NB4 (cell line): ENCODE measurements at places on chromosomes 5 and 9.

DNA sequence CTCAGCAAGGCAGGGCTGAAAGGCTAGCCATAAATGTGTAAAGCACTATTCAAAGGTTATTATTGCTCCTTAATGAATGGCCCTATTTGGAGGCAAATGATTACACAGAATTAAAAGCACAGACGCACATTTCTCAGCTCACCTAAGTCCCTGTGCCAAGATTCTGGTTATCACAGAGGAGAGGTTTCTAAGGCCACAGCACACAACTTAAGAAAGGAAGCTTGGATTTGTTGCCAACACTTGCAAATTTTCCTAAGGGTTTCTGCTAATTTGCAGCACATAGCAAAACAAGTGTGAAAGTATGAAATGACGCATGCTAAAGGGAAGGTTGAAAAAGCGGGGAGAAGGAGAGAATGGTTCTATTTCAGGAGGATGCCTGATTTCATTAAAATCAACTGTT is 834.1 kb upstream of the C9orf72 start:
- no peak for DNase-seq

DNA sequence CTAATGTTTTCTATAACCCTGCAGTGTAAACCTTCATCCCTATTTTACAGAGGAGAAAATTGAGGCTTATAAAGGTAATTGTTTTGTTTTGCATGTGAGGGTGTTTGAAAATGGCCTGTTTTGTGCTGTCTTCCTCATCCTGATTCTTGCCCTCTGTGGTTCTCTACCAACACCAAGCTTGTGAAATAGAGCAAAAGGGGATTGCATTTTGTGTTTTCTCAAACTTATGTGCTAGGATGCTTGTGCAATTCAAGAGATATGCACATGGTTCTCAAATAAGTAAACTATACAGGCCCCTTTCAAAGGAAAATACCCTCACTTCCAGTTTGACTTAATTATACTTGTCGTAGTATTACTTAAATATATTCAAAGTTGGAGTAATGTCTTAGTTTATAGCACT is 17.2 kb downstream of the PAM start:
- DNase-seq, result no peak

DNA sequence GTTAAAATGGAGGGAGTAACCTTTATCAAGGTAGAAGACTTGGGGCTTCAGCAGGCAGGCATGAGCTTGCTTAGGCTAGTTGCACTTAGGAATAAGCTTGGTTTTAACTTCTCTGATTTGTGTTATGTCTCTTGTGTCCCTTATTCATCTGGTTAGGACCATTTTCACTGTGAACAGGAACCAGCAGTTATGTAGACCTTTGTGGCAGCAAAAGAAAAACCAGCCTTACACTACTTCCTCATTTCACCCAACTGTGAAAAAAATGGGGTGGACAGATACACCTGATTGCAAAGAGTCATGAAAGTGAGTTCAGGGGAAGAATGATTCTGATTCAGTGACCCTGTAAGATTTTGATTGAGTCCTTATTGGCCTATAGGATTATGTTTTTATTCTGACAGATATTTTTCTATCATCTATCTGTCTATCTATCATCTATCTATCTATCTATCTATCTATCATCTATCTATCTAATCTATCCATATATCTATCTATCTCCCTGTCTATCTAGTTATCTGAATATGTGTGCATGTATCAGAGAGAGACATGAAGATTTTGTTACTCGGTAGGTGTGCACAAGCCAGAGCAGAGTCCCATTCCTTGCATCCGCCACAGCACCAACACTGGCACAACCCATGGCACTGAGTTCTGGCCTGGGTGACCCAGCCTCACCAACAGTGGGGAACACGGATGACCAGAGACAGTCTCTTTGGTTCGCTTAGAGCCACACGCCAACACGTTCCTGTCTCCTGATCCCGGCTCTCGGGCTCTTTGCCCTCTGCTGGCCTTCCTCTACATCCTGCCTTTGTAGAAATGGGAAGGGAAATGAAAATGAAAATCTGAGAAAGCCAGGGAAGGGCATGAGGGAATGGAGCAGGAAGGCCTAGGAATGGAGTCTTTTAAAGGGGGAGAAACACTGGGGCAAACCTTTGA is 1.3 kb upstream of the ZNF366 start:
- DNase-seq, result peak; percentile 81

DNA sequence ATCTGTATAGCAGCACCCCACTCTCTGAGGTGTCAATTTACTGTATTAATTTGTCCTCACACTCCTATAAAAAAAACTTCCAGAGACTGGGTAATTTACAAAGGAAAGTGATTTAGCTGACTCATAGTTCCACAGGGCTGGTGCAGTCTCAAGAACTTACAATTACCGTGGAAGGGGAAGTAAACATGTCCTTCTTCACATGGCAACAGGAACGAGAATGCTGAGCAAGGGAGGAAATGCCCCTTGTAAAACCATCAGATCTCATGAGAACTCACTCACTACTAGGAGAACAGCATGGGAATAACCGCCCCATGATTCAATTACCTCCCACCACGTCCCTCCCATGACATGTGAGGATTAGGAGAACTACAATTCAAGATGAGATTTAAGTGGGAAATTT is 602.6 kb downstream of the MTRR start:
- DNase-seq, result no peak
